ENCODE measurements at places on chromosomes 1 and 21.

GRCh38 chr1:17567582-17567981 is 28.1 kb downstream of the ARHGEF10L start:
- DNase-seq = no peak

DNA sequence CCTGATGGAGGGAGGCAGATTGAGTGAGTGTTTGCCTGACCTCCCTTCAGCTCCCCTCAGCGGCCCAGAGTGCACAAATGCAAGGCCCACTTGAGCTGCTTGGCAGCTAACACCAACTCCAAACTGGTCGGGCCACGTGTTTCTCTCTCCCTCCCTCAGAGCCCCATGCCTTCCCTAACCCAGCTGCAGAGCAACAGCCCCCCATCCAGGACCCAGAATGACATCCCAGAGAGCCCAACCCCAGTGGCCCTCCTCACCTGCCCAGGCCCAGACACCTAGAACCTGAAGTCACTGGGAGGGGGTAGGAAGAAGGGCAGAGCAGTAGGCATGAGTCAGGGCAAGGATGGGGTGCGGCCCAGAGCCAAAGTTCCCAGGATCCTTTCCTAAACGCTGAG is 789 bp upstream of the S100A14 start:
- DNase-seq = no peak

DNA sequence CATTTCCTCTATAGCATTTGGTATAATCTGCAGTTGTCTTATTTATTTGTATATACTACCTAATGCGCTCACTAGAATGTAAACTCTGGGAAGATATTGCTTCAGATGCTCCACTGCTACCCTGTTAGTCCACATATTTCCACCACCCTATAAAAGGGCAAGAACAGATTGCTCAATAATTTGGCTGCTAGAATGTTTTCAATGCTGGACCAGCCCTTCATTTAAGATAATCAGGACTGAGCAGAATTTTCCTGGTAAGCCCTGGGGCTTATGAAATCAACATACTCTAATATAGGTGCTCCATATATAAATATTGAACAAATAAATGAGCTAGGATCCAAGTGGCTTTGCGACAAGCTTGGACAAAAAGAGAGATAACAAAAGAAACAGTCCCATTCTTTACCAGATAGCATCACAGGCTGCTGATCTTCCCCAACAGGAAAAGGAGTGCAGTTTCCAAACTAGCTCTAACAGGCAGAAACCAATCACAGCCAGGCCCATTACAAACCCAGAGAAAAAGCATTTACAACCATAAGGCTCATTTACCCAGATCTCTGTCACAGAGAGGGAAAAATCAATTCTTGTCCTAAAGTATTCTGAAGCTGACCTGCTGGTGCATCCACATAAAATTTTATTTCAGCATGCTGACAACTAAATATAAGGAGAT is 8.3 kb downstream of the BCAR3 start:
- DNase-seq = no peak

- DNase-seq = no peak
Measured at GRCh38 chr1:91655912-91656449, 155.3 kb downstream of the CDC7 start.

- no peak for DNase-seq
Measured at GRCh38 chr1:220999872-221000863, 120.9 kb downstream of the HLX start.

DNA sequence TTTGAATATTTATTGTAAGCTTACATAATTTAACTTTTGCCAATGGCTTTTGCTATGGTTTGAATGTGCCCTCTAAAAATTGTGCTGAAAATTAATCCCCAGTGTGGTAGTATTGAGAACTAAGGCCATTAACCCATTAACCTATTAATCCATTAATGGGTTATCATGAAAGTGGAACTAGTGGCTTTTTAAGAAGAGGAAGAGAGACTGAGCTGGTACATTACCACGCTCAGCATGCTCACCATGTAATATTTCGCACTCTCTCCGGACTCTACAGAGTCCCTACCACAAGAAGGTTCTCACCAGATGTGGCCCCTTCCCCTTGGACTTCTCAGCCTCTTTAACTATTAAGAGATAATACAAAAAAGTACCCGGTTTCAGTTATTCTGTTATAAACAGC is 164.4 kb upstream of the ZRANB2 start:
- DNase-seq = no peak

- DNase-seq = no peak
Measured at GRCh38 chr1:97571760-97572159, 349.1 kb downstream of the DPYD start.

GRCh38 chr1:10681296-10682107 is 114.9 kb downstream of the CASZ1 start:
- no peak for DNase-seq

GRCh38 chr21:35768187-35768586 is 292.1 kb downstream of the SETD4 start:
- DNase-seq = no peak

GRCh38 chr1:20194224-20194623 is 7.9 kb upstream of the PLA2G2C start:
- DNase-seq = no peak

- peak; percentile 40 for DNase-seq
Measured at GRCh38 chr1:235127732-235128455, 743 bp downstream of the TOMM20 start.

- no peak for DNase-seq
Measured at GRCh38 chr1:223242382-223242955, 99.4 kb upstream of the TLR5 start.

DNA sequence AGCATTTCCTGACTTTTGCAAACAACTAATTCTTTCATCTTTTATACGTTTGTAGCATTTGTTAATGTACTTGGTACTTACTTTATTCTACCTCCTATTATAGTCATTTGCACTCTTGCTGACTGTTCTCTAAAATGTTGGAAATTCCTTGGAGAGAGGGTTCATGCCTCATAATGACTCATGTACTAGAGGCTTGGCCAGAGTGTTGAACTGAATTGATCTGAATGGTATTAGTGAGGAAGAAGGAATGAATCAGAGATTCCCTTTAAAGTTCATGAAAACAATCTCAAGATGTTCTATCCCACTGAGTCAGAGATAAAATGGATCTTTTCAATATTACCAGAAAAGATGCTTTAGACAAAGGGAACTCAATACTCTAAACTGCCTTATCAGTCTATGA is 383.4 kb downstream of the SEC16B start:
- DNase-seq = no peak

DNA sequence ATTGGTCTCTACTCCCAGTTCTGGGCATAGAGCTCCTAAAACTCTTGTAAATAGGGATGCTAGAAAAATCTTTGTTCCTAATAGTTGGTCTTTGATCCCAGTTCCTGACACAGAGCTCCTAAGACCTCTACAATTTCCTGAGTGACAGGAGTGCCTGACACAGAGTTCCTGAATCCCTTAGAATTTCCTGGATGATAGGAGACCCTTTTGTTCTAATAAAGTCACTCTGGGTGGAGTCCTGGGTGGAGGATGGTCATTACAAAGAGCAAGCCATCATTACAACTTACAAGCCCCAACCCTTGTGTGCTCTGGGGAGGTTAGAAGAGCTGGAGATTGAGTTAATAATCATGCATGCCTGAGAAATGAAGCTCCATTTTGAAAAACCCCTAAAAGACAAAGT is 58.4 kb downstream of the ZZZ3 start:
- no peak for DNase-seq

DNA sequence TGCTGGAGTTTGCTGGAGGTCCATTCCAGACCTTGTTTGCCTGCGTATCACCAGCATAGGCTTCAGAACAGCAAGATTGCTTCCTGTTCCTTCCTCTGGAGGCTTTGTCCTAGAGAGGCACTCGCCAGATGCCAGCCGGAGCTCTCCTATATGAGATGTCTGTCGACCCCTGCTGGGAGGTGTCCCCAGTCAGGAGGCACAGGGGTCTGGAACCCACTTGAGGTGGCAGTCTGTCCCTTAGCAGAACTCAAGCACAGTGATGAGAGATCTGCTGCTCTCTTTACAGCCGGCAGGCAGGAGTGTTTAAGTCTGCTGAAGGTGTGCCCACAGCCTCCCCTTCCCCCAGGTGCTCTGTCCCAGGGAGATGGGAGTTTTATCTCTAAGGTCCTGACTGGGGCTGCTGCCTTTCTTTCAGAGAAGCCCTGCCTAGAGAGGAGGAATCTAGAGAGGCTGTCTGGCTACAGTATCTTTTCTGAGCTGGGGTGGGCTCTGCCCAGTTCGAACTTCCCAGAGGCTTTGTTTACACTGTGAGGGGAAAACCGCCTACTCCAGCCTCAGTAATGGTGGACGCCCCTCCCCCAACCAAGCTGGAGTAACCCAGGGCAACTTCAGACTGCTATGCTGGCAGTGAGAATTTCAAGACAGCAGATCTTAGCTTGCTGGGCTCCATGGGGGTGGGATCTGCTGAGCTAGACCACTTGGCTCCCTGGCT is 205.0 kb downstream of the GPR52 start:
- DNase-seq = no peak

GRCh38 chr21:29184037-29184436 is 53.6 kb downstream of the MAP3K7CL start:
- DNase-seq = no peak

GRCh38 chr1:7454052-7454815 is 316.9 kb upstream of the VAMP3 start:
- DNase-seq = peak; percentile 35

- DNase-seq = no peak
Measured at GRCh38 chr1:2289607-2290006, 61.5 kb downstream of the SKI start.

DNA sequence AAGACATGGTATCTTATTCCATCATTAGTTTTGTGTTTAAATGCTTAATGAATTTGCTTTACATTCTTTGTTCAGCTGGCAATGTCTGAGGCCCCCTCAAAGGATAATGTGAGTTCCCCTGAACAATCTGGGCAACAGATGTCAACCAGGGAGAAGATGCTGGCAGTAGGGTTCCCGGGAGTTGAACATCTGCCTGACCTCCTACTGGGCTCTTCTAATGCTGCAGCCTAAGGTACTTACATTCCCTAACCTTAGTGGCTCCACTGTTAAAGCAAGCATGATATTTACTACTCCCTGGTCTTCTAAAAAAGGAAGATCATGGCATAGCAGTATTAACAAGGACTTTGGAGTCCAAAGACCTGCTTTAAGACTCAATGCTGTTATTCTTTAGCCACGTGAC is 574.9 kb upstream of the NR5A2 start:
- DNase-seq = no peak

- no peak for DNase-seq
Measured at GRCh38 chr1:161768986-161769672, 3.0 kb downstream of the ATF6 start.

GRCh38 chr1:200973937-200974657 is 49.4 kb downstream of the KIF21B start:
- no peak for DNase-seq

- no peak for DNase-seq
Measured at GRCh38 chr1:99573431-99574217, 72.3 kb upstream of the PALMD start.

GRCh38 chr1:7331926-7332535 is 439.1 kb upstream of the VAMP3 start:
- DNase-seq = no peak

GRCh38 chr1:48530727-48531351 is 58.8 kb upstream of the SPATA6 start:
- DNase-seq = peak; percentile 77

DNA sequence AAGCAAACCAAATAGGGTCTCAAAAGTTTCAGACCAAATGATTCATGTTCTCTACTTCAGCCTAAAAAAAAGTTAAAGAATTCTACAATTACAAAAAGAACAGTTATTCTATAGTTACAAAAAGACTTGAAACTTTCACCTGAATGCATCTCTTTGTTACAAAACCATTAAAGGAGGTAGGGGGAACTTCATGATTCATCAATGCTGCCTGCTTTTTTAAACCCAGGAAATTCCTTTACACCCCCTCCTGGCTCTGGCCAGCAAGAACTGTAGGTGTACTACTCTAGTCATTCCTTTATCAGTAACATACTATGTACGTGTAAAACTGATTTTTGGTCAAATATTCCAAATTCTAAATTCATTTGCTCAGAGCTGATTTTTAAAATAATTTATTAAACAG is 5.0 kb downstream of the FAF1 start:
- DNase-seq = no peak

DNA sequence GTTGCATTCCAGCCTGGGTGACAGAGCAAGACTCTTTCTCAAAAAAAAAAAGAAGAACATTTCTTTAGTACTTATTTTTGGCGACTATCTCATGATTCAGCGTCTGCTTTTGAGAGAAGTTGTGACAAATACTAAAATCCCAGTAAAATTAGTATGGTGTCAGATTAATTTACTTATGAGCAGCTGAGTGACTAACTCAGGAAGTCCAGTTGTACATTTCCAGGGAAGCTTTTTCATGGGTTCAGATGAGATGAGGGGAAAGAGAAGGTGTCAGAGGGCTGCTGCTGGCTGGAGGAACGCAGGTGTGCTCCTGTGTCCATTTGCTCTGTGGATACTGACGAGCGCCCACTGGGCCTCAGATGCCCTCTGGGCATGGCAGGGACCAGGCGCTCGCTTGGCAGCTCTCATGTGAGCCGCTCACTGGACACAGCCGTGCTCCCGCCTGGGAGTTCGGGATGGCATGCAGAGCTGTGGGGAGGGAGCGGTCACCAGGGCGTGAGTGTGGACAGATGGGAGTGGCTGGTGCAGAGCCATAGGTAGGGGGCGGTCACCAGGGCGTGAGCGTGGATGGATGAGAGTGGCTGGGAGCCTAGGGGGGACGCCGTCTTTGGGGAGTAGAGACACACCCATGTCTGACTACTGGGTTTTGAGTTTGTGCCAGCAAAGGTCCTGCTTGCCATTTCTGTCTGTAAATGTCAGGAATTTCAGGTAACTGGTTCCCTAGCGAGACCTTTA is 55.0 kb downstream of the ADARB1 start:
- no peak for DNase-seq

- no peak for DNase-seq
Measured at GRCh38 chr1:186409091-186409490, 33.5 kb downstream of the ODR4 start.

GRCh38 chr1:207964195-207964966 is 53.5 kb upstream of the CD34 start:
- no peak for DNase-seq

GRCh38 chr1:152148981-152149380 is 10.0 kb downstream of the RPTN start:
- no peak for DNase-seq

DNA sequence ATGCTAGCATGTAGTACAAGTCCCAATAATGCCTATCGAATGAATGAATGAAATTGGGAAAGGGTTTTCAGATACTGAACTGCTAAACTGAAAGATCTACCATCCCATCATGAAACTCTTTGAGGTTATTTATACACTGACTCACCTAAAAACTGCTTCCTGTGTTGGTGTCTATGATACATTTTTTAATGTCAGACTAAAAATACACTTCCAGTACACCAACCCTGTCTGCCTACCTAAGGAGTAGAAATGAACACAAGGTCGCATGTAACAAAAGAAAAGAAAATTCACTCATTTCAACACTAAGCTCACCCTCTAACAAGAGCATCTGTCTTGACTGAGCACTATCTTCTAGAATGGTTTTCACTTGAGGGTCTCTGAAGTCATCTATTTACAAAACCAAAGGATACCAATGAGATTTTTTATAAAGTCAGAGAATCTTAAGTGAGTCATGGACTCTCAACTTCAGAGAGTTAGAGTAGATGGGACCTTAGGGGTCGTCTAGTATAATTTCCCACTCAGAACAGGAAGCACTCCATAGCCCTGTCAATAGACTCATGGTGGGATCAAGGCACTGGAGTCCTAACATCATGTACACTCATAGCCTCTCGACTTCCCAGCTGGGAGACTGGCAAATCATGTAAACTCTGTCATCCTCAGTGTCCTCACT is 53.4 kb downstream of the WLS start:
- DNase-seq = no peak

GRCh38 chr21:33196941-33197374 is 32.8 kb upstream of the IFNAR2 start:
- peak; percentile 69 for DNase-seq

- DNase-seq = no peak
Measured at GRCh38 chr1:25677193-25677773, 60.7 kb downstream of the MAN1C1 start.
